ENCODE measurements at places on chromosomes 7 and 10. TPM values are rescaled to one million over a fixed set of nuclear protein-coding genes. Genes with fewer than 3 reads are reported as not detected.

GRCh38 chr7:38129579-38129978 lies 48.5 kb upstream of the STARD3NL start:
- DNase-seq, result no peak

- no peak for DNase-seq
Observed at GRCh38 chr7:8189625-8190024, 72.3 kb downstream of the ICA1 start.

- no peak for DNase-seq
Observed at GRCh38 chr7:116806046-116806944, 56.1 kb upstream of the CAPZA2 start.

- no peak for DNase-seq
Observed at GRCh38 chr7:4051696-4052095, 630.4 kb upstream of the FOXK1 start.

GRCh38 chr7:26858241-26858715 lies 6.1 kb downstream of the SKAP2 start:
- DNase-seq, result no peak

DNA sequence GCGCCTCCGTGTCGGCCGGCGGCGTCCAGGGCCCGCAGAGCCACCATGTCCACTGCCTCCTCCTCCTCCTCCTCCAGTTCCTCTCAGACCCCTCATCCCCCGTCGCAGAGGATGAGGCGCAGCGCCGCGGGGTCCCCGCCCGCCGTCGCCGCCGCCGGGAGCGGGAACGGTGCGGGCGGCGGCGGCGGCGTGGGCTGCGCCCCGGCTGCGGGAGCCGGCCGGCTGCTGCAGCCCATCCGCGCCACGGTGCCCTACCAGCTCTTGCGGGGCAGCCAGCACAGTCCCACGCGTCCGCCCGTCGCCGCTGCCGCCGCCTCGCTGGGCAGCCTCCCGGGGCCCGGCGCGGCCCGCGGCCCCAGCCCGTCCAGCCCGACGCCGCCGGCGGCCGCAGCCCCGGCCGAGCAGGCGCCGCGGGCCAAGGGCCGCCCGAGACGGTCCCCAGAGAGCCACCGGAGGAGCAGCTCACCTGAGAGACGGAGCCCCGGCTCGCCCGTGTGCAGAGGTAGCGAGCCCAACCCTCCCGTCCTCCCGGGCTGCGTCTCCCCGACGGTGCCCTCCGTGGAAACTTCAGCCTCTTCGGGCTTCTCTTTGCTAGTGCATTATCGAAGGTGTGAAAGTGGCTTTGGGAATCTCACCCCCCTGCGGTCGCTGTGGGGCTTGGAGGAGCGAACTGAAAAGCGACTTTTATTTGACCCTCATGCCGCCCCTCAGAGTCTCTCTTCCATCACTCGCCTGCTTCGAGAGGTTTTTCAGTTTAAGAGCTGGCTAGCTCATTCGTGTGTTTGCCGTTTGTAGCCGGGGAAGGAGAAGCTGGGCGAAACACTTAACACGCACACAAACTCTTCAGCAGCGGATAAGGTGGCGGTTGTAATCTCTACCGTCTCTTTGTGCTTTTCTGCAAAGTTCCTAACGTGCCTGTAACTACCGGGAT lies 975 bp downstream of the GLCCI1 start:
- no peak for DNase-seq

- no peak for DNase-seq
Observed at GRCh38 chr10:11849911-11850310, 26.8 kb downstream of the PROSER2 start.

- DNase-seq, result no peak
Observed at GRCh38 chr10:86443936-86444335, 77.3 kb upstream of the GRID1 start.

- no peak for DNase-seq
Observed at GRCh38 chr7:133054162-133054840, 27.6 kb downstream of the CHCHD3 start.

- no peak for DNase-seq
Observed at GRCh38 chr10:58565271-58565670, 52.6 kb downstream of the BICC1 start.

DNA sequence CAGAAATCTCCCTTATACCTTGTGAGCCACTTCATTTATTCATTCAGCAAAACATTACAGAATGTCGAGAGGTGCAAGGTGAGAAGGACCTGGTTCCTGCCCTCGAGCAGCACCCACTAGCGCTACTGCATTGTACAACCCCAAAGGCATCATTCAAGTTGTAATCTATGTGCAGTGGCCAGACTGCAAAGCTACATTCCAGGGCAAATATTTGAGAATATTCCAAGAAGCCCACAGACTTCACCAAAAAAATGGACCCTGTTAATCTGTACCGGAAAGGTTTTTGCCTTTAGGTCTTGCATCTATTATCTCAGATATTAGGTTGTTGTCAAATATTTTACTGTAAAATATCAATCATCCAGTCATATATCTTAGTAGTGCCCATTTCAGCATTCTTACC lies 295.4 kb upstream of the FZD1 start:
- DNase-seq, result no peak

GRCh38 chr10:119275085-119275484 lies 67.7 kb downstream of the GRK5 start:
- DNase-seq, result no peak

GRCh38 chr10:119207713-119208552 lies 562 bp downstream of the GRK5 start:
- no peak for DNase-seq

DNA sequence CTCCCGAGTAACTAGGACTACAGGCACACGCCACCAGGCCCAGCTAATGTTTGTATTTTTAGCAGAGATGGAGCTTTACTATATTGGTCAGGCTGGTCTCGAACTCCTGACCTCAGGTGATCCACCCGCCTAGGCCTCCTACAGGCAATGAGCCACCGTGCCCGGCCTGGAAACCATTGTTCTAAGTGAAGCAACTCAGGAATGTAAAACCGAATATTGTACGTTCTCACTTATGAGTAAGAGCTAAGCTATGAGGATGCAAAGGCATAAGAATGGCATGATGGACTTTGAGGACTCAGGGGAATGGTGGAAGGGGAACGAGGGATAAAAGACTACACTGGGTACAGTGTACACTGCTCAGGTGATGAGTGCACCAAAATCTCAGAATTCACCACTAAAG lies 235.1 kb upstream of the AUTS2 start:
- DNase-seq, result no peak

DNA sequence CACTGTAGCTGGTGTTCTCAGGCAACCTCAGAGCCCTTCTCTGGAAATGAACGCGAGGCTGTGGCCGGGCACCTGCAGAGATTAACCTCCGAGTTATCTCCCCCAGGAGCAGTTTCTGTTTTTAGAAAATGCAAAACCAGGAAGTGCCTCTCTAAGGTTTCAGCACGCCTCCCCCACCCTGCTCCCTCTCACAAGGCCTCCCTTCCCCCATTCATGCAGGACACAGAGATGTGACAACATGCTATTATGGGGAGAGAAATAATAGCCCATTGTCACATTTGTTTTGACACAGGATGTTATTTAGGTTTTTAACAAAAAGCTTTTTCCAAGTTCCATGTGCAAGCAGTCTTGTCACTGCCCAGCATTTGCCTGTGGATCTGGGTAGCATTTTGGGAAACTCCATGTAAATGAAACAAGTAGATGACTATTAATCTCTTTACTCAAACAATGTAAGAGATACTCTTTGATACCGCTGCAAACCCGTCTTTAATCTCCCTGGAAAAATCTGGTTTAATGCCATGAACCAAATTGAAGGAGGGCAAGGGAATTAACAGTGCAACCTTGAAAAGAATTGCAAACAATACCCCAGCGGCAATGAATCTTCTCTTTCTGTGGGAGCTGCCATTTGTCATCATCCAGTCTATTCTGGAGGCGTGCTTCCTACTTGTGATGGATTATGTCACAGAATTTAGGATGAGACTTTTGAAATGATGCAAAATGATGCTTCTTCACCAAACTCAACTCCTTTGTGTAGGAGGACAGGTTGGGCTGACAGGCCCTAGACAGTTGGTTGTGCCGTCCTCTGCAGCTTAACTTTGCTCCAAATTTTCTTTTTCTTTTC lies 86.5 kb upstream of the NMT2 start:
- no peak for DNase-seq

DNA sequence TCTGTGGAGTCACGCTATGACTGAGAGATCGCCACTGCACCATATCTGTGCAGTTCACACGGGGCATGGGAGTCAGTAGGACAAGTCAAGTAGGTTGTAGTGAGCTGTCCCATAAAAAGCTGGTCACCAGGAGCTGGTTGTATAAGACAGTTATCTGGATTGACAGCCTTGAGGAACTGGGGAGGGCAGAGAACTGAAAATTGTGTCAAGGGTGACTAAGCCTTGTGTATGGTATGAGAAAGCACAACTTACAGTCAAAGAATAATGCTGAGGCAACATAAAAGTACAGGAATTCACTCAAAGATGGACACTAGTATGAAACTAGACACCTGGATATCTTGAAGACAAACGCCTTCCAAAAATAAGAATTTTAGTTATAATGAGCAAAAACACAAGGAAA lies 564.9 kb downstream of the POM121L12 start:
- DNase-seq, result no peak

GRCh38 chr7:45203936-45204445 lies 46.4 kb downstream of the RAMP3 start:
- DNase-seq, result no peak

DNA sequence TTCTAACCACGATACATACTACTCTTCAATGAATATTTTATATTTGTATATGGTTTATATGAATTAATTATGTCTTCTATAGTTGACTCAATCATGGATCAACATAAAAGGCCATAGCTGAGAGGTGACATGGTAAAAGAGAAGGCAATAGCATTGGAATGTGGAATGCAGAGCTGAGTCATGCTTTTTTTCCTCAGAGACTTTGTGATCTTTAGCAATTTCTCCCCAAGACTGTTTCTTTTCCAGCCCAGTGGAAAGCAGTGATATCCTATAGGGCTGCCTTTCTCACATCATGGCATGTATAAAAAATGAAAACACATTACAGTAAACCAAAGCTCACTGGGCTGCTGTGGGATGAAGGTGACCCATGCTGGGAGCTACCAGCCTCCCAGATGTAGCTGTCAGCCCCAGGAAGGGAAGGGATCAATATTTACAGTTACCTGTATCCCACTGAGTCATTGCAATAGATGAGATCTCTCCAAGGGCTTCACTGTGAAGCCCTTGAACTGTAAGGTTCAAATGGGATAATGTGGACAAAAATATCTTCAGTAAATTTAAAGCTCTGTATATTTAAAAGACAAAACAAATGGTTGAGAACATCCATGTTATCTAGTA lies 30.2 kb downstream of the SLC39A12 start:
- no peak for DNase-seq

DNA sequence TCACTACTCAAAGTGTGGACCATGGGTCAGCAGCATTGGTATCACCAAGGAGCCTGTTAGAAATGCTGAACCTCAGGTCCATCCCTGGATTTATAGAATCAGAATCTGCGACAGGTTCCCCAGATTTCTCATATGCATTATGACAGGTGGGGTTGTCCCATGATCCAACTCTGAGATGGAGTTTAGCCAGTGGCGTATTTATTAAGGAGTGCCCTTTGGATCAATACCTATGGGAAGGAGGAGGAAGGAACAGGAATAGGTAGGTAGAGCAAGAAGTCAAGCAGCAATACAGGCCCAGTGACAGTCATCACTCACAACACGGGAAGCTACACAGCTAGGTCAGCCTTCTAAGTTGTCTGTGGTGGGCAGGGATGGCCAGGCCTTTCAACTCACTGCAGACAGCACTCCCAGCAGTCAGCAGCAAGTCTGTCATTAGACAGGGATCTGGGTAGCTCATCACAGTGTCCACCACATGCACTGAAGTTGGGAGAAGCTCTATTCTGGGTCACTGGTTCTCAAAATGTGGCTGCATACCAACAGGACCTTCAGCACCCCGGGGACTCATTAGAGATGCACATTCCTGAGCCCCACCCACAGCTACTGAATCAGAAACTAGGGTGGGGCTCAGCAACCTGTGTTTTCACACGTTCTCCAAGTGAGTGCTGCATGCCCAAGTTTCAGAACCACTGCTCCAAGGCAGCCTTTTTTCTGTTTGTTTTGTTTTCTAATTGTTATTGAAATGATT lies 532.3 kb upstream of the GALNT17 start:
- DNase-seq, result no peak

DNA sequence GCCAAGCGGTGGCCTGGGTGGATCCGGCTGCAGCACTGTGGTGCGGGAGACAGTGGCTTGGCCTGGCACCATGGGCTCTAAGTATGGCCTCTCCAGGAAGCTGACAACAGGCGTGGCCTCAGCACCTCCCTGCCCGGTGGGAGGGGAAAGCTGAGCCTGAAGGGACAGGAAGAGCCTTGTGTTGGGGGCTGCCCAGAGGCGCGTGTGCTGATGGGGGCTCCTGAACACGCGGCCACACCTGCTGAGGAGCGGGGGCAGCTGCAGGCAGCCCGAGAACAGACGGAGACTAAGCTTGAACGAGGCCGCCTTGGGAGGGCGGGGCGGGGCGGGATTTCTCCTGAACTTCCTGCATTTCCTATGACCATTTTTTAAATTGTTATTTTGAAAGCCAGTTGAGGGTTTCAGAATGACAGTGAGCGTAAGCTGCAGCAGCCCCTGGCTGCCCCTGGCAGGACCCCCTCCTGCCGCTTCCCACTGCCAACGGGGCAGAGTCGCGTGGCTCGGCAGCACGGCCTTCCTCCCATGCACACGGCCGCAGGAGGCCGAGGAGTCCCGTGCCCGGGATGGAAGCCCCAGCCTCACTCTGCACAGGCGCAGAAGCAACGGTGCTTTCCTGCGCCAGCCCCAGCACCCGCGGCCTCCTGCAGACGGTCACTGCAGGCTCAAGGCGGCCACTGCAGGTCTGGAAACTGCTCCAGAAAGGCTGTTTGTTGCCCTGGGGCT lies 43.2 kb downstream of the DPYSL4 start:
- DNase-seq, result no peak

GRCh38 chr10:70917635-70918034 lies 29.3 kb upstream of the PCBD1 start:
- DNase-seq, result no peak

The PDE6C gene
- polyA plus RNA-seq, result 0.24 TPM

The ANKRD30A gene
- polyA plus RNA-seq, result not detected

The MDFIC gene
- 27.3 TPM for polyA plus RNA-seq

The FFAR4 gene
- 0.08 TPM for polyA plus RNA-seq

The RBP3 gene
- 0.09 TPM for polyA plus RNA-seq

The GATA3 gene
- polyA plus RNA-seq, result 3.6 TPM

The AMPH gene
- 18.8 TPM for polyA plus RNA-seq

The CASP2 gene
- 56.0 TPM for polyA plus RNA-seq

The LRRC4 gene
- 8.1 TPM for polyA plus RNA-seq

The ATXN7L1 gene
- polyA plus RNA-seq, result 9.5 TPM

The SLC29A4 gene
- polyA plus RNA-seq, result 26.7 TPM

The NODAL gene
- polyA plus RNA-seq, result 0.23 TPM

The STEAP4 gene
- 0.32 TPM for polyA plus RNA-seq

The CNPY4 gene
- 40.7 TPM for polyA plus RNA-seq

Measured in left renal pelvis (tissue), 4 donors.